ENCODE measurements at places on chromosomes 6 and 20.

DNA sequence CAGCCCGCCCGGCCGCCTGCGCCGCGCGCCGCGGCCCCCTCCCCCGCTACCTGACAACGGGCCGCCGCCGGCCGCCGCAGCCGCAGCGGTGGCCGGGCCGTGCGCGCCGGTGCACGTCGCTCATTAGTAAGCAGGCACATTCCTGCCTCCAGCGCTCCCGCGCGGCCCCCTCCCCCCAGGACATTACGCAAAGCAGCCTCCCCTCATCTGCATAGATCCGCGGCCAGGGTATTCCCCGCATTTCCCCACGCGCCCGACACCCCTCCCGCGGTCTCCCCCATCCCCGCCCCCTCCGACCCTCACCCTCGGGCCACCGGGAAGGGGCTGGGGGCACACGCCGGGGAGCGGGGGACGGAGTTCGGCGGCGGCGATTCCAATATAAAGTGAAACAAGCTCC is at the start of gene HIVEP2:
TSS of gene HIVEP2 (minus strand) at position 128 of the 397 bp plus-strand sequence. CDS start 170,438 bp downstream, outside the sequence.
- DNase-seq = peak; percentile 90

DNA sequence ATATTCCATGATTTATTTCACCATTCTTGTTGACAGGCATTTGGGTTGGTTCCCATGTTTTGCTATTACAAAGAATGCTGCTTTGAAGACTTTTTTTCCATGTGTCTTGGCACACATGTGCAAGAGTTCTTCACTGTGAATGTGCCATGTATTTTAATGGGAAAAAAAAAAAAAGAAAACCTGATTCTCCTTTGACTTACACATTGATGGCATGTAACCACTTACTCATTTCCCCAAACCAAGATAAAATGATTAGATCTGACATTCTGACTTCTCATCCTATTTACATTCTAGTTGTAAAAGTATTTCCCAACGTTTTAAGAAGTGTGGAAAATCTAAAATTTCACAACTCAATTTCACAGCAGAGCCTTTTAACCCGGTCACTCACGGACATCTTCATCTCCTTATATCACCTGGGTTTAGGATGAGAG is 4.4 kb downstream of the CAP2 start:
- DNase-seq = no peak

- peak; percentile 48 for DNase-seq
Measured at GRCh38 chr6:56025795-56026194, 150.4 kb upstream of the BMP5 start.

GRCh38 chr6:7431674-7432390 is 42.2 kb downstream of the RIOK1 start:
- DNase-seq = no peak

DNA sequence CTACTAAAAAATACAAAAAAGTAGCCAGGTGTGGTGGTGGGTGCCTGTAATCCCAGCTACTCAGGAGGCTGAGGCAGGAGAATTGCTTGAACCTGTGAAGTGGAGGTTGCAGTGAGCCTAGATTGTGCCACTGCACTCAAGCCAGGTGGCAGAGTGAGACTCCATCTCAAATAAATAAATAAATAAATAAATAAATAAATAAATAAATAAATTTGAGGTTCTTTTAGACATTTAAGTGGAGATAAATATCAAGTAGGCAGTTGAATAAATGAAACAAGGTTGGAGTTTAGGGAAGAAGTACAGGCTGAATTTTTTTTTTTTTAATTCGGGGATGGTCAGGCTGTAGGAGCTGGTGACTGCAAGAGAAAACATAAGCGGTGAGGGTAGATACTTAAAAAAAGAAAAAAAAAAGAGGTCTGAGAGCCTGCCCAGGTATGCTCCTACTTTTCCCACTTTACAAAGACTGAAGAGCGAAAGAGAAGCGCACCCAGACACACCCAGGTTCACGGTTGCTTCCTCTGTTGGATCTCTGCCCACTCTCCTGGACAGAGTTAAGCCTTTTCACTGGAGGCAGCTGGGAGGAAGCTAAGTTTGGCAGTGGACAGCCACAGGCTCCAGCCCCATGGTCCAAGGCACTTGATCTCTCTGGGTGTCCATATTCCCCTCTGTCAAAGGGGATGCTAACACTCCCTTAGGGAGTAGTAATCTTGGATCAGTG is 100.9 kb upstream of the PRDM1 start:
- DNase-seq = no peak

GRCh38 chr6:135202836-135203235 is 21.7 kb downstream of the MYB start:
- no peak for DNase-seq

GRCh38 chr20:47258745-47259695 is 97.5 kb downstream of the ZMYND8 start:
- DNase-seq = peak; percentile 44

- DNase-seq = no peak
Measured at GRCh38 chr6:136736281-136736960, 55.9 kb downstream of the MAP3K5 start.

GRCh38 chr6:33787346-33787953 is 1.5 kb downstream of the LEMD2 start:
- no peak for DNase-seq

DNA sequence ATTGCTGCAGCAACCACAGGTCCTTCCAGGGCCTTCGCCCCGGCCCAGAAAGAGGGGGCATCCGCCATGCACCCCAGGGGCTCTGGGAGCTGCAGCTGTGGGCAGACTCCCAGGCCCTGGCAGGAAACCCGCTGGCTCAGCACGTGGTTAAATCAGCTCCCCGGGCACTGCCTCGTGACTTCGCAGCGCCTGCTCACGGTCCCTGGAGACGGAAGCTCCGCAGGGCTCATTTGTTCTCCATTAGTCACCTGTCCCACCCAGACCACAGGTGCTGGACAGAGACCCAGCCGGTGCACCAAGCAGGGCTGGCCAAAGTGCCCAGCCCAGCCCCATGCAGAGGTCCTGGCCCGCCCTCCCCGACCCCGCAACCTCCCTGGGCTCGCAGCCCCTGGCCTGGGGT is 14.7 kb downstream of the KCNQ2 start:
- DNase-seq = no peak

DNA sequence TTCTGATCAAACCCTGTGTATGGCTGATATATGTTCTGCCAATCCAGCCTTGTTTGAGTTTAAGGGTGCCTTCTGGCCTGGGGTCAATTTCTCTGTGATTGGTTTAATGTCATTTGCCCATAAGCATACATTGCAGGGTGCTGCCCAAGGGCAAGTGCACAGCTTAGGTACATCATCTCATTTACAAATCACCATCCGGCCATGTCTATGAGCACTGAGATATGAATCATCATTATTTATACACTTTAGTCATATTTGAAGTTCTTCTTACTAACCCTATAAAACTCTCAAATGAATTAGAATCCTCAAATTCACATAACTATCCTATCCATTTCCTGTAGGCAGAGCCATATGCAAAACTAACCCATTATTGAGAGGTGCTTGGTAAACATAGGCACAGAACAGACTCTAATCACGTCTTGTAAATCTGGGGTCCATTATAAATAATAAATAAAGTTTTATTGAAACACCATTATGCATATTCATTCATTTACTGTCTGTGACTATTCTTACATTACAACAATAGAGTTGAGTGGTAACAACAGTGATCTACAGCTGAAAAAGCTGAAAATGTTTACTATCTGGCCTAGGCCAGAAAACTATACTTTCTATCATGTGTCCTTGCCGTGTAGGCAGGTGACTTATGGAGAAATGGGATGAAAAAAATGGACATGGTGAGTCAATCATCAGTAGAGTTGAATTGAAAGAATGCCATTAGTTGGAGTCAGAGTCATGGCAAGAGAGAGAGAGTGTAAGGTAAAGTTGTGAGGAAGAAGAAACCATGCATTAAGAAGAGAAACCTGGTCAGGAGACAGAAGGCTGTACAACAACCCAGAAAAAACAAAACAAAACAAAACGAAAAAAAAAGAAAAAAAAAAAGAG is 25.0 kb downstream of the KCNQ5 start:
- no peak for DNase-seq

DNA sequence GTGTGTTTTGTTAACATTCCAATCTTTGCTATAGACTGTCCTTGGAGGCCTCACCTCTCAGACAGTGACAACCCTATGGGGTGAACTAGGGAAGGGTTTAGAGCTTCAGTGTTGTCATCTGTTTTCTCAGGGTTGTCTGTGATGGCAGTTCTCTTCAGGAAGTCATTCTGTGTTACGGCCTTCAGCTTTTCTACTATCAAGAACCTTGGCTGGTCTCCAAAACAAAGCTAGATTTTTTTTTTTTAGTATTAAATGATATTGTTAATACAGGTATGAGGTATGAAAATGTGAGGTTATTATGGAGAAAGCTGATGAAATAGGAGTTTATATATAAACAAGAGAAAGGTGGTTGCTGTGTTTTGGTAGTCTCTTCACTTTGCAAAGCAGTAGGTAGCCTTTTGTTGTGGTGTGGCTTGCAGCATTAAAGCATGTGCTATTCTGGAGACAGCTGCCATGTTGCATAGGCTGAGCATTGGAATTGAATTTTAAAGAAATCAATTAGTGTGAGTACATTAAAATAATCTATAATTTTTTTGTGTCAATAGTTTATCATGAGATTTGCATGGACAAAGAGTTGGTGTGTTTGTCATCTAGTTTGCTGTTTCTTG is 162.6 kb downstream of the CARMIL1 start:
- DNase-seq = no peak

- DNase-seq = no peak
Measured at GRCh38 chr20:24956001-24956841, 7.2 kb downstream of the CST7 start.

GRCh38 chr6:108543175-108543940 is 17.4 kb upstream of the FOXO3 start:
- no peak for DNase-seq

- DNase-seq = peak; percentile 84
Measured at GRCh38 chr6:15413466-15414234, 167.8 kb downstream of the JARID2 start.

DNA sequence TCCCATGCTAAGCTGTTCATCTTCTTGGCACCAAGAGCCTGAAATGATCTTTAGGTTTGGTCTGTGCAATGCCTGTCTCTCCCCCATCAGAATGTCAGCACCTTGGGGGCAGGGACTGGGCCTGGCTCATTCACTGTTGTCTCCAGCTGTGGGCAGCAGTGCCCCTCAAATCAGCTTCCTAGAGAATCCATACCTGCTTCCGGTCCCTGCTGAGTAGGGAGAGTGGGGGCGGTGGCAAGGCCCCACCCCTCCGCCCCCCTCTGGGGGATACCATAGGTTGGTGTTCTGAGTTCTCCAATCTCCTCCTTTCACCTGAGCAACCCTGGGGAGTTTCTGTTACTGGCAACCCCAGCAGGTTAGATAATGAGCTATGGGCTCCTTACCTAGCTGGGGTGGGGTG is 19.2 kb upstream of the SPDEF start:
- no peak for DNase-seq

DNA sequence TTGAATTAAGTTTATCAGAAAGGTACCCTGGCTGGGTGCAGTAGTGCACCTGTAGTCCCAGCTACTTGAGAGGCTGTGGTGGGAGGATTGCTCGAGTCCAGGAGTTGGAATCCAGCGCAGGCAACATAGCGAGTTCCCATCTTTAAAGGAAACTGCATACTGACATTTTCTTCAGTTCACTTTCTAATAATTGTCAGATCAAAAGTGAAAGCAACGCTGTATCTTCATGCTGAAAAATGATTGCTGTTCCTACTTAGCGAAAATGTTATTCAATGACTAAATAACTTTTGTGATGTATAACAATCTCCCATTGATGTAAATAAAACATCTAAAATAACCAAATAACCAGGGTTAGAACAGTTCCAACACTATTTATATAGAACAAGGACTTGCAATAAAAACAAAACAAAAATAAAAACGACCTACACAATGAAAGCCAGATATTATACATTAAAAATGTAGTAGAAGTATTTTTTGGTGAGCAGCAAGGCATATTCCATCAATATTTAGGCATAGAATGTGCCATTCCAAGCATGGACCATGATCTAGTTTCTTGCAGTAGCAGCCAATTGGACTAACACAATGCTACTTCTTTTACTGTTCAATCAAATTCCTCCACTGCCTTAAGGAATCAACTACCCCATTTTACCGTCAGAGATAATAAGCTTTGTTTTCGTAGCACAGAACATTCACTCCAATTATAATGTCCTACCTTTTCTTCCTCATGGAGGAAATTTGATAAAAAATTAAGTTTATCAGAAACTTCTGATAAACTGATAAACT is 1.5 kb downstream of the LATS1 start:
- DNase-seq = no peak

GRCh38 chr6:168217216-168217879 is 102.2 kb downstream of the DACT2 start:
- no peak for DNase-seq

DNA sequence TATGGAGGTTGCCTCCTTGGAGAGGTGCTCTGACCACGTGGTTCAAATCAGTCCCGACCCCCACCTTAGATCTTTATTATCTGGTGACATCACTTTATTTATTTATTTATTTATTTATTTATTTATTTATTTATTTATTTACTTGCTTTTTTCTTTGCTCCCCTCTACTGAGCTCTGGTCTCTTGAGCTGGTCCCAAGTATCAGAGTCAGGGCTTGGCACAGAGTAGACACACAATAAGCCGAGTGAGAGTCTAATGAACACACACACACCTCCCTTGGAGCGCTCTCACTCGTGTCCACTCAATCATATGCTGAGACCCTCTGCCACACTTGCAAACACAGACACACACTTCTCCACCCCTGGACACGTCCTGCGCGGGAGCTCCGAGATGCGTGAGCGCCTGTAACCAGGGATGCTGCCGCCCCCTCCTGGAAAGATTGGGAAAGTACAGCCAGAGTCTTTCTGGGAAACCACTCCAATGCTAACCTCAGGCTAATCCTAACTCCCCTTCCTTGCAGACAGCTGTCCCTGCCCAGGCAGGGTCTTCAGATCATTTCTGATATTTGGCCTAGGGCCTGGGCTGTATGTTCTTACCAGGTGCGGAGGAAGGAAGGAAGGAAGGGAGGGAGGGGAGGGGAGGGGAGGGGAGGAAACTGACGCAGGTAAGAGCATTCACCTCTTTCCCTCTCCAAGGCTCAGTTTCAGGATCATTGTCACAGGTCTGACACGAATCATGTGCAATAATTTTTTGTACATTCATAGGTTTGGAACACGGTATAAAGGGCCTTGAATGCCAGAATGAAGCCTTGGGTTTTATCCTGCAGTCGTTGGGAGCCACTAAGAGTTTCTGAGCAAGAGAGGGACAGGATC is 70.9 kb downstream of the STK35 start:
- DNase-seq = no peak

GRCh38 chr6:20319520-20320357 is 81.9 kb upstream of the E2F3 start:
- DNase-seq = no peak

DNA sequence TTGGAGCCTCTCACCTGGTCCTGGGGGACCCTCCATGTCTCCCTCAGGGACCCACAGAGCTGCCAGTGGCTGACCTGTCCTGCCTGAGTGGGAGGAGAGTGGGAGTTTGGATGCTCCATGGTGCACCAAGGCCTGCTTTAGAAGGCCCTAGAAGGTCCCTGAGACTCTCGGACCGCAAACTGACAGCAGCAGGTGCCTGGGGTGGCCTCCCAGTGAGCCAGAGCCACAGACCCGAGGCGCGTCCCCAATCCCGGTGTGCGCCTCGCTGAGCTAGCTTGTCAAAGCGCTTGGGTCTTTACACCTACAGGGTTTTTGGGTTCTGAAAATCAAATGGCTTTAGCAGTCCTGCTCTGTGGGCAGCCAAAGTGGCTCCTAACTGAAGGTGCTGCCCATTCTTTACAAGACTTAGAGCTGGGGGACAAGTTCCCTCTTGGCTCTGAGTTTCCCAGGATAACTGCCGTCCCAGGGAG is 4.9 kb downstream of the MYT1 start:
- no peak for DNase-seq

Data from kidney (tissue), 22 donors.